Renal cortical epithelial cell (primary cell): ENCODE measurements at places on chromosomes 5 and 9. TPM values are rescaled to one million over a fixed set of nuclear protein-coding genes. Genes with fewer than 3 reads are reported as not detected.

CTSV gene
- 3.5 and 9.4 TPM in 2 replicates for total RNA-seq

DNA sequence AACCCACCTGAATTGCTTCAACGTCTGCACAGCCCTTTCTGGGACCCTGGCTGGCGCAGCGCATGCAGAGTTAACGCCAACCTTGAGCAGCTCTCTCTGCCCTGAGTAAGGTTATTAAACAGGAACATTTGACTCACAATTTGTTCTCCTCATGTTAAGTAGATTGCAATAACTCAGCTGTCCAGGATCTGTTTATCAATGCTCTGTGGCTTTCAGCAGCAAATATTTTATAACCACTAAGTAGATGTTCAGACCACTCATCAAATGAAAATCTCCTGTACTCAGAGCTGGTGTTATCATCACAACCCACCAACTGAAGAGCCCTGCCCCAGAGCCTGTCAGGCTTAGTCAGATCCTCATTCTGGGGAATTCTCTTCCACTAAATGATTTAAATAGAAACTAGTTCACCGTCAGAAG, 403.0 kb downstream of the ZNF608 start:
- peak; percentile 96 for DNase-seq

DNA sequence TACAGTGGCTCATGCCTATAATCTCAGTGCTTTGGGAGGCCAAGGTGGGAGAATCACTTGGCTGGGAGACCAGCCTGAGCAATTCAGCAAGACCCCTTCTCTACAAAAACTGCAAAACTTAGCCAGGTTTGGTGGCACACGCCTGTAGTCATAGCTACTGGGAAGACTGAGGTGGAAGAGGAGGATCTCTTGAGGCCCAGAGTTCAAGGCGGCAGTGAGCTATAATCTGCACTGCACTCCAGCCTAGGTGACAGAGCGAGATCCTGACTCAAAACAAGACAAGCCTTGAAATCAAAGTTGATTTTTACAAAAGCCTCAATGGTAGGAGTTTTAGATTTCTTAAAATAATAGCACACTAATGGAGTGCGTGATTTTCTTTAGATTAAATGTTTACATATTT, 14.6 kb downstream of the UBE2D2 start:
- no peak for DNase-seq

- no peak for DNase-seq
Observed at GRCh38 chr5:173563246-173563645, 53.2 kb downstream of the BOD1 start.

DNA sequence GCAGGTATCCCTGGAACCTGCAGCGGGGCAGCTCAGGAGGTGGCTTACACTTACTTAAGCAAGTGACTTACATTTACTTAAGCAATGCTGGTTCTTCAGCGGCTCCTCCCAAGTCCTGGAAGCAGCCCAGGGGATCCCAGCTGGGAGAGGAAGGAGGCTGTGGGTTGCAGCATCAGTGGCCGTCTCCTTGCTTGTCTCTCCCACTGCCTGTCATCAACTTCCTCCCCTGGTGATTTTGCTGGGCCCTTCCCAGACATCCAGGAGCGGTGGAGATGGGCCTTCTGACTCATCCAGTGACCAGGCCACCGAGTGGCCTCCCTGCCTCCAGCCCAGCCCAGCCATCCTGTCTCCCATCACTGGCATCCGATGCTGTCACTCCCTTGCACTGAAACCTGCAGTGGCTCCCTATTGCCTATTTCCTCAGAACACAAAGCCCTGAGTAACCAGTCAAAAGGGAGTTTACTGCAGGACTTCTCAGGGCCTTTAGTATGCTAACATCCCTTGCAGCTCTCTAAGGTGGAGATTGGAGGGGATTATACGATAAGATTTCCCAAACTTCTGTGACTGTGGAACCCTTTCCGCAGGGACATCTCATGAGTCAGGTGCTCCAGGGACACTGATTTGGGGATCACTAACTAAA, 155.9 kb upstream of the PHYKPL start:
- no peak for DNase-seq

IGFBPL1 gene
- 0.65 and 3.6 TPM in 2 replicates for total RNA-seq

DNA sequence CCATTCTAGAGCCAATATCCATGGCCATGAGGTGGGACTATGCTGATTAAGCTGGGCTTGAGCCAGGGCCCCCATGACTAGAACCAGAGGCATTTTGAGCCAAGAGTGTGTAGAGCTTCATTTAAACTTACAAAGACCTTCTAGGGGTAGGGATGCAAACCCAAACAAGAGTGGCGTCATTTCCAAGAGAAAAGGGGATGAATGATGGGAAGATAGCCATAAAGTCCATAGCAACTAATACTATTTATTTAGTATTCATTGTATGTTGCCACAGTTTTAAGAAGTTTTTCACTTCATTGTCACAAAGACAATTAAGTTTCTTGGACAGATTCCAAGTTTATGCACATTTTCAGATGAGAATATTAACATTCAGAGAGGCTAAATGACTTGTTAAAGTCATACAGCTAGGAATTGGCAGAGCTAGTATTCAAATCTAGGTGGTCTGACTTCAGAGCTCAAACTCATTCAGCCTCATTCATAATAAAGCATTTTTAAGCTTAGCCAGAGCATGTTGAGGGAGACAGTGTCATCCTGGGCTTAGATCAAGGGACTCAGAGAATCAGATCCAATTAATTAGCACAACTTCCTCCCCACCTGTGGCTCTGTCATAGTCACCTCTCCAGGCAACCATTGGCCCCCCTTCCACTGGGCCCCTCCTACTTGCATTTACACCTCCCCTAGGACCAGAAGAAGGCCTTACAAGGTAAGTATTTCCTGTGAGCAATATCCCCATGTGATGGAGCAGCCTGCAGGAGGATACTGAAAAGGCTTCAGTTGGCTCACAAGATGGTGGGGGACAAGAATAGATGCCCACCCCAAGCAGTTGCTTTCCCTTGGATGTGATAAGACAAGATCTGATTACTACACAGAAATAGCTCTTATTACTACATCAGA, 95.0 kb upstream of the PCSK1 start:
- DNase-seq, result no peak

- DNase-seq, result no peak
Observed at GRCh38 chr5:66151030-66151429, 6.9 kb downstream of the SREK1 start.

GRCh38 chr9:135081731-135082130, 5.7 kb upstream of the OLFM1 start:
- DNase-seq, result no peak
